ENCODE measurements at places on chromosomes 11 and 22.

- no peak for DNase-seq
These were observed 45.9 kb downstream of the FDX1 start for GRCh38 chr11:110475671-110476070.

GRCh38 chr11:1570531-1570895 lies 1.6 kb downstream of the DUSP8 start:
- DNase-seq = no peak

DNA sequence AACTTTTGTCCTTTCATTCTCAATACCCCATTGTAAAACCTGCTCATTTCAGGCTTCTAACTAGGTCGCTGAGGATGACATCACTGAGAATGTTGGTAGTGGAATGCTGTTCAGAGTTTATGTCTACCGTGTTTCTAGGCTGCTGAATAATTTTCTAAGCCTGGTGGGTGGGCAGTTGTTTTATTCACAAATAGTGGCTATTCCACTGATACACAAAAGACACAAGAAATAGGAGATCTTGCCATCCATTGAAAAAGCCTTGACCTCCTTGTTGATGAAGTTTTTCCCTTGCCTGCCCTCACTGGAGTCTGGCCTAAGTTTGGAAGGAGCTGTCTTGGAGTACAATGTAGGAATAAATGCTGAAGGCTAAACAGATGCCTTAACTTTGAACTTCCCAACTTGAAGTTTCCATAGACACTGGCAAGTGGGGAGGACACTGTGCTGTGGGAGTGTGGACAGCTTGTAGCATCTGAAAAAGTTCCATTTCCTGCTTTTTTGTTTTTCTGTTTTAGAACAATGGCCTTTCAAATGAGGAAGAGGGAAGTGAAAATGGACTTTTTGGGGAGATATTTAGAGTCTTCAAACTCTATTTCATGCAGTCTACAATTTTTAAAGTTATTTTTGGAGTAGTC lies 59.2 kb downstream of the TRIM44 start:
- no peak for DNase-seq

- peak; percentile 8 for DNase-seq
These were observed 217.6 kb upstream of the CARD18 start for GRCh38 chr11:105357146-105357545.

DNA sequence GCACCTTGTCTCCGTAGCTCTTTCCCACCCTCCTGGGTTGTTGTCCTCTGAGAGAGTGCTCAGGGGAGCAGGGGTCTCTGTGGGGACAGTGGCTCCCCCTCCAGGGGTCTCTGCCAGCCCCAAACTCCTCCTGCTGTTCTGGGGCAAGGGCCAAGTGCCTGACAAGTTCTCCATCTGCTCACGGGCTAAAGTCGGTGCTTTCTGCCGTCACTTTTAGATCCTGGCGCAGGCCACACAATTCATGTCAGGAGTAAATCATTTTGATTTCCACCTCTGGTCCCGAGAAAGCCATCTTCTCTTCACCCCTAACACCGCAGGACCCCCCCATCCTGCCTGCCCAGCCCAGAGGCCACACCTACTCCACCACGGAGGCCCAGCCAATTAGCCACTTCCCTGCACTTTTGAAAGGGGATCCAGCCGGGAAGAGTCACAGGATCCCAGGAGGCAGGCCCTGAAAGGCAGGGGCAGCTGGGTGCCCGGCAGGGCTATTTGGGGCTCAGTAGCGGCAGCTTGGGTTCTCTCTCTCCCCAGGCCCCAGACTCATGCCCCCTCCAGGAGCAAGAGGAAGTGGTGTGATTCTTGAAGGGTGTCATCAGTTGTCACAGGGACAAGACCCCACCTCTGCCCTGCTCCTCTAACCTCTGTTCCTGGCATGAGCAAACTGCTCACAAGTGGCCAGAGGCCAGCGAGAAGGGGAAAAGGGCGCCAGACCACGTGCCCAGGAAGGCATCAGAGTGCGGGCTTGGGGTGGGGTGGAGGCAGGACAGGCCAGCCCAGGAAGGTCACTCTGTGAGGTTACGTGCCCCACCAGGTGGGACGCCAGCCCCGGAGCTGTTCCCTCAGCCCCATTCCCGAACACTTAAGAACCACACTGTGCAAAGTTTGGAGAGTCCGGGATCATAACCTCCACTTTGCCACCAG lies 1.3 kb downstream of the MACROD1 start:
- DNase-seq = peak; percentile 48

DNA sequence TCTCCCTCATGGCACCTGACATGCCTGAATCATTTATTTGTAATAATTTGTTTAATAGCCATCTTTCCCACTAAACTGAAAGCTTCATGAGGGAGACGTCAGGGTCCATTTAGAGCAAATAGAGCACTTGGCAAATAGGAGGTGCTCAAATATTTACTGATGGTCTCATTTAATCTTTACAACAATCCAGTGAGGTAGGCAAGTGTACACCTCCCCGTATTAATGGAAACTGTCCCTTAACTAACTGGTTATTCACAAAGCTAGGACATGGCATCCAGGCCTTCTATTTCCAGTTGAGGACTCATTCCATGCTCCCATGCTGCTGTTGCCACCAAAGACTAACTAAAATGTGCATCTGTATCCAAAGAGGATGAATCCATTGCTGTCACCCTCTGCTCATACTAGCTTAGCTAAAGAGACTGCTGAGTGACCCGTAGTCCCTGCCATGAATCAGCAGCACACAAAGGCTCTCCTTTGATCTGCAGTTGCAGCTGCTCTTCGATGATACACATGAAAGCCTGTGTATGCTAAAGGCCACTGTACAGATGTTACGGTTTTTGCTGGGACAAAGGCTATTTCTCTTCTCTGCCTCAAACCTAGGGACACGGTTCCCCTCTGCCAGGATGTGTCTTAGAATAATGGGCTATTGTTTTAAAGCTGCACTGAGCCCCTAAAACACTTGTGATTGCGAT lies 82.6 kb downstream of the RAB30 start:
- DNase-seq = no peak

- DNase-seq = peak; percentile 94
These were observed 73.0 kb downstream of the CYB5R2 start for GRCh38 chr11:7600205-7600775.

DNA sequence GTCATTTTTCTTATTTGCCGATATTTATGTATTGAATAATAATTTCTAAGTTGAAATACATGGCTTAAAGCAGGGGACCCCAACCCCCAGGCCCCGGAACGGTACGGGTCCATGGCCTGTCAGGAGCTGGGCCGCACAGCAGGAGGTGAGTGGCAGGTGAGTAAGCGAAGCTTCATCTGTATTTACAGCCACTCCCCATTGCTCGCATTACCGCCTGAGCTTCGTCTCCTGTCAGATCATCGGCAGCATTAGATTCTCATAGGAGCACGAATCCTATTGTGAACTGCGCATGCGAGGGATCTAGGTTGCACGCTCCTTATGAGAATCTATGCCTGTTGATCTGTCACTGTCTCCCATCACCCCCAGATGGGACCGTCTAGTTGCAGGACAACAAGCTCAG lies 4.5 kb downstream of the ZMAT5 start:
- DNase-seq = no peak

GRCh38 chr11:68354148-68354872 lies 41.9 kb downstream of the LRP5 start:
- peak; percentile 61 for DNase-seq

GRCh38 chr11:59429924-59430516 lies 3.8 kb upstream of the OR5A2 start:
- DNase-seq = peak; percentile 5

- DNase-seq = no peak
These were observed 157.0 kb downstream of the CACNA1I start for GRCh38 chr22:39727541-39727940.

- DNase-seq = peak; percentile 87
These were observed at the start of gene NAALAD2 for GRCh38 chr11:90134478-90135003. TSS of gene NAALAD2 (plus strand) at chr11:90134663. CDS start at chr11:90134759, 96 bp downstream.

GRCh38 chr11:63523151-63523550 lies 13.5 kb upstream of the PLAAT4 start:
- DNase-seq = no peak

DNA sequence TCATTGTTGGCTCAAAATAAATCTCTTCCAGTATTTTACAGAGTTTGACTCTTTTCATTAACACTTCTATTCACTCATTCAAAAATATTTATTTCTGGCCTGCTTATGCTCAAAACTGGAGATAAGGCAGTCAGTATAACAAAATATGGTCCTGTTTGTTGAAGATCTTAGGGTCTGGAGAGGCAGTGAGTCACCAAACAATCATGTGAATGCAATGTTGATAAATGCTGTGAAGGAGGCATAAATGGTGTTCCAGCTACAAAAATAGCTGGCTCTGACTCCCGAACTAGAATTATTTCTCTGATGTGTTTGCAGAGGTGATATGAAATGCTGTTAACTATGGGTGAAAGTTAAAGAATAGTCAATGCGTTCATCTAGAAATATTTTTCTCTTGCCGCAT lies 390.6 kb downstream of the AASDHPPT start:
- no peak for DNase-seq

DNA sequence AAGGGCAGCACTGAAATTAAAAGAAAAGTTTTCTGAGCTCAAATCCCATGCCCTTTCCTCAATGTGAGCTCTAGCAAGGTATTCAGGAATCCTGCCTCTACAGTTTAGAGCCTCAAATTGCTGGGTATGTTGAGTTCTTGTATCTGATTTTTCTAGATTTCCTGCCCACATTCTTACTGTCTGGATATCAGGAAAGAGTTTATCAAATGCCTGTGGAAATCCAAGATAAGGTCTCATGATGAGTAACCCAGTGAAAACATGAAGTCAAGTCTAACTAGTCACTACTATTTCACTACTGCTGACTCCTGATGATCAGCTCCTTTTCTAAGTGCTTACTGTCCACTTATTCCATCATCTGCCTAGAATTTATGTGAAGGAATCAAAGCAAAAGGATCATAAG lies 29.8 kb downstream of the LIMK2 start:
- no peak for DNase-seq

DNA sequence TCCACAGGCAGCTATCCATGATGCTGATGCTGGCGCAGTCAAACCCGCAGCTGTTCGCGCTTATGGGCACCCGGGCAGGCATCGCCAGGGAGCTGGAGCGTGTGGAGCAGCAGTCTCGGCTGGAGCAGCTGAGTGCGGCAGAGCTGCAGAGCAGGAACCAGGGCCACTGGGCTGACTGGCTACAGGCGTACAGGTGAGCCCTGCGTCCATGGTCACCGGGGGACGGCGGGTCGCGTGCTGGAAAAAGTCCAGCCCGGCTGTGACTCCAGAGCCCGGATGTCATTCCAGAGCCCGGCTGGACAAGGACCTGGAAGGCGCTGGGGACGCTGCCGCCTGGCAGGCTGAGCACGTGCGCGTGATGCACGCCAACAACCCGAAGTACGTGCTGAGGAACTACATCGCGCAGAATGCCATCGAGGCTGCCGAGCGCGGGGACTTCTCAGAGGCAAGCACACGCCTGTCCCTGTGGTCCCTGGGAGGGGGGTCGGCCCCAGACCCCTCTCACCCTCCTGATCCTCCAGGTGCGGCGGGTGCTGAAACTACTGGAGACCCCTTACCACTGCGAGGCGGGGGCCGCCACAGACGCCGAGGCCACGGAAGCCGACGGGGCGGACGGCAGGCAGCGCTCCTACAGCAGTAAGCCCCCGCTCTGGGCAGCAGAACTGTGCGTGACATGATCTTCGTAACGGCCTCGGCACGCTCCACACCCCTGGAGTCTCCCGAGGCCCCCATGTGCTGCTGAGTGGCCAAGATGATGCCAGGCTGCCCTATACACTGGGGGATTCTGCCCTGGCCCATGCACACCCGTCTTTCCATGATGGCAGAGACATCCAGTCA lies 16.1 kb downstream of the SELENOO start:
- no peak for DNase-seq

GRCh38 chr11:65710421-65710820 lies 1.6 kb upstream of the KAT5 start:
- DNase-seq = no peak

Data from ELF-1 (cell line).